ENCODE measurements at places on chromosomes 1 and 21.

- no peak for DNase-seq
Observed at GRCh38 chr1:175394739-175395138, 202.2 kb upstream of the KIAA0040 start.

- no peak for DNase-seq
Observed at GRCh38 chr1:243293941-243294722, 38.3 kb downstream of the SDCCAG8 start.

DNA sequence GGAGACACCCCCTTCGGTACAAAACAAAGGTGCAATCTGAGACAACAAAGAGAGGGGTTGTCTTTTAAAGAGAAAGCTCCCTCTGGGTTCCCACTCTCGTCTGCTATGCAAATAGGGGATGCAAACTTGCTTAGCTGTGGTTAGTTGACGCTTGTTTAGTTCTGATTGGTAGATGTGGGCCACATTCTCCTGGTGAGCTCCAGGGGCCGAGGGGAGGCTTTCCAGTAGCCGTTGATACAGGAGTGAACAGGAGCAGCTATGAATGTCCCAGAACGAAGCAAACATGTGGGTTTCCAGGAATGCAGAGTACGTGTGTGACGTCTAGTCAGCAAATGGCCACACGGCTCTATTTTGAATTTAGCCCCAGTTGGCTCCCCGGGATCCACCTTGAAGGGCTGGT is 14.7 kb downstream of the TFF2 start:
- no peak for DNase-seq

DNA sequence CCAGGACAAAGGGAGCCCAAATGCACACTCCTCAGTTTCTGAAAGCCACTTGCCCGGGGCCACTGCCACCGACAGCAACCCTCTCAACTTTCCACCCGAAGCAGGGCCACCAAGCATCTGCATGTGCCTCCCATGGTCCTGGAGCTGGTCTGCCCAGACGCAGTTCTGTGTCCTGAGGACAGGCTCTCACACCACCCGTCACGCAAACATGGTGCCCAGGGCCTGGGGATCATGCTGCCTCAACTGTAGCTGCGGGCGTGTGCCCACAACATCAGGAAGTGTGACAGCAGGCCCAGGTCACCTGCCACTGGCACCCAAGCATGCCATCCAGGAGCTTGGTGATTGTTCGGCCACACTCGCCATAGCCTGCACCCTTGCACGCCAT is 14.4 kb downstream of the GBP1 start:
- DNase-seq: no peak

DNA sequence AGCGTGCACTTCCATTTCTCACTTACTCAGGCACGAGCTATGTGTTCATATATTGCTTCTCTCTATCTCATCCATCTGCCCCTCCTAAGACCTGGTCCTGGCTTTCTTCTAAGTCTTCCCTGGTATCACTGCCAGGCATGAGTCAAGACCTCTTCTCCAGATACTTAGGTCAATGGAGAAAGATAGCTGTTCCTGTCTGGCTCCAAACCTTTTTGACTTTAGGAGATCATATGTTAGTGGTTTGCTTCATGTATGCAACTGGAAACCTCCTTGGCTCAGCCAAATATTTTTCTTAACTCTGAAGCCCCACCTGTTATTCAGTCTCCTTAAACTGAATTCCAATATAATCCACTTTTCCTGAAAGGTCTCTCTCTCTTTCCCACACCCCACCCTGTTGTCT is 211.6 kb upstream of the PTBP2 start:
- DNase-seq: no peak

GRCh38 chr1:226937940-226938725 is 2.0 kb upstream of the COQ8A start:
- DNase-seq: no peak

- no peak for DNase-seq
Observed at GRCh38 chr1:204407295-204407971, 4.2 kb downstream of the PPP1R15B start.

DNA sequence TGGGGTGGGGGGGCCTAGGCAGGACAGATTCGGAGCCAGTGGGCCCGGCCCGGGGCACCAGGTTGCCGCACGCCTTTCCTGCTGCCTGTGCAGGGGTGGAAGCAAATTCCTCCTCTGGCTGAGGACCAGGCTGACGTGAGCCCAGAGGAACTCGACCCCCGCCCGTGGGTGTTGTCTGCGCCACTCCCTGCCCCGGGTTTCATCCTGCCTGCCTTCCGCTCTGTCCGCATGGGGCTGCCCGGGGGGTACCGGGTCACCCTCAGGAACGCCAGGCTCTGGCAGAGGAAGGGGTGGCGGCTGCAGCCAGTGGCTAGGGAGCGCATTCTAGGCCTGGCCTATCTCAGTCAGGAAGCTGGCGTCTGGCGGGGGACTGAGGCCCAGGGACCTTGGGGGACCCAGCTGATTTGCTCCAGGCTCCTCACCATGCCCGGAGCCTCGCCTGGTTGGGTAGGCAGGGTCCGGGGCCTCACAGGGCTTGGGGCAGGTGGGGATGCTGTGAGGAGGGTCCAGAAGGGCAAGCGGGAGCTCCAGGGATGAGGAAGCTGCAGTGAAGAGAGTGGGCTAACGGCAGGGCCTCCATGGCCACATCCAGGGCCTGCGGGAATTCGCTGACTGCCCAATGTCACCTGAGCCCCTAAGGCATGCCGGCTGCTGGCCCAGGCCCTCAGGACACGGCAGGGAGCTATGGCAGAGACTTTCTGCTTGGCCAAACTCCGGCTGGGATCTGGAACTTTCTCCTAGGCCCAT is 2.4 kb upstream of the IBA57 start:
- DNase-seq: no peak

DNA sequence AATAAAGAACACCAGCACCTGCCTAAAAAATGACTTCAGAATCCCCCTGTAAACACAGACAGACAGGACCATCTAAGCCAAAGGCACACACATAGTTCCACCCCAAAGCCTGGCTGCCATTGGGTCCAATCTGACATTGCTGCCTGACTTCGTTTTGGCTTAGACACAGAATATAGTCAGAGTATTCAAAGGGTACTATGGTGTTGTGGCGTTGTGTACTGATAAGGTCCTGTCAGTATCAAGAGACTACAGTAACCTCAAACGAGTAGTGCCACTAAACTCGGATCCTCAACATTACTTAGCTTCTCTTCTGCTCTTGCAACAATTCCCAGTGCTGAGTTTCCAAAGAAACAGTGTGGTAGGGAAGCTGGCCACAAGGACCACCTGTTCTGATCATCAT is 169.3 kb upstream of the NR5A2 start:
- DNase-seq: no peak

DNA sequence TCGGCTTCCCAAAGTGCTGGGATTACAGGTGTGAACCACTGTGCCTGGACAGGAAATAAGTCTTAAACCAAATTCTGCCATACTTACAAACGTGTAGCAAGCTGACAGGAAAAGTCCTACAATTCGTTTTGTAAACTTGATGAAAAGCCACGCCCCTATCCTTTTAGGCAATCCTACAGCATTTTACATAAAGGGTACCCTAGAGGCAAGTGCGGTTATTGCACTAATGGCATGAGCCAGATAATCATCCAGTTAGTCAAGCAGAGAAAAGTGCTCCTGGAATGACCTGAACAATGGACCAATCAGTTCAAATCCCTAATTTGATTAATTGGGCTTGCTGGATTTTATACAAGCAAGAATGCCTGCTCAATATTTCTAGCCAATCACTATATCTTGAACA is 338.2 kb downstream of the KIF26B start:
- DNase-seq: no peak

GRCh38 chr1:248849152-248849551 is 9.7 kb downstream of the ZNF692 start:
- DNase-seq: no peak

Data from activated CD4-positive, alpha-beta T cell treated with anti-CD3 and anti-CD28 coated beads for 4 hours (primary cell).